ENCODE measurements at places on chromosomes 2 and 18.

- DNase-seq: no peak
Observed at GRCh38 chr2:197879812-197880408, 75.5 kb downstream of the PLCL1 start.

- DNase-seq: no peak
Observed at GRCh38 chr2:128313091-128313836, 5.4 kb downstream of the HS6ST1 start.

- DNase-seq: no peak
Observed at GRCh38 chr18:26429535-26430226, 118.7 kb downstream of the KCTD1 start.

DNA sequence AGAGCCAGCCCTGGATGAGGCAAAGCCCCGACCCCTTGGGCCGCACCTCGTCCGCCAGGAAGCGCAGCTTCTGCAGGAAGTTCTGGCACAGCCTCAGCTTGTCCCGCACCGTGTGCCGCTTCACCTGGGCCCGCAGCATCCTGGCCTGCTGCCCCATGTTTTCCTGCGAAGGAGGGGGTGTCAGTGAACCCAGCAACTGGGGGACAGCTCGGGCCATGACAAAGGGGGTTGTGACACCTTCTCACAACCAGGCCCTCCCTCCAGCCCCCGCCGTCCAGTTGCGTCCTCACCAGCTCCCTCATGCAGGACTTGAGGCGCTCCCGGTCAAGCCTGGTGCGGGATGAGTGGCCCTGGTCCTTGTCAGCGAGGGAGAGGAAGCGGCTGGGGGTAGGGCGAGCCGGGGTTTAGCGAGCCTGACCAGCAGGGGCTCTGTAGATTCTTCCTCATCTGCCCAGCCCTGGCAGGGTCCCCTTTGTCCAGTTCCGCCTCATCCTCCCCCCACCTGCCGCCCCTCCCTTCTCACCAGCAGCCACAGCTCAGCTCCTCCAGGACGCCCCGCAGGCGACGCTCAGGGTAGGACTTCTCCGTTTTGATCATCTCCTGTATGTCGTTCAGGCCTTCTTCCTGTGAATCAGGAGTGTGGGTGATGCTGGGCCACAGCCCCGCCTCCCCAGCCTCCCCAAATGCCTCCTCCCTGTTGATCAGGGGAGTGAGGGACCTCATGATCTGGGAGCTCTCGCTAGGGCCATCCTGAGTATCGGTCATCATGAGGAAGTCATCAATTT, 606 bp downstream of the OTOF start:
- DNase-seq: no peak

- no peak for DNase-seq
Observed at GRCh38 chr2:229857634-229858033, 64.2 kb downstream of the TRIP12 start.

DNA sequence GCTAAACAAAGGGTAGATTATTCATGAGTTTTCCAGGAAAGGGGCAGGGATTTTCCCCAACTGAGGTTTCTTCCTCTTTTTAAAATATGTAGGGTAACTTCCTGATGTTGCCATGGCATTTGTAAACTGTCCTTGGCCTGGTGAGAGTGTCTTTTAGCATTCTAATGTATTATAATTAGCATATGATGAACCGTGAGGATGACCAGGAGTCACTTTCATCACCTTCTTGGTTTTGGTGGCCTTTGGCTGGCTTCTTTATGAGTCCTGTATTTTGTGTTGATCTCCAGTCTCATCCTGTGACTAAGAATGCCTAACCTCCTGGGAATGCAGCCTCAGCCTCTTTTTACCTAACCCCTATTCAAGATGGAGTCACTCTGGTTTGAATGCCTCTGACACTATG, 391.0 kb upstream of the LINC00305 start:
- no peak for DNase-seq

- no peak for DNase-seq
Observed at GRCh38 chr2:25145803-25146202, 22.6 kb downstream of the POMC start.

DNA sequence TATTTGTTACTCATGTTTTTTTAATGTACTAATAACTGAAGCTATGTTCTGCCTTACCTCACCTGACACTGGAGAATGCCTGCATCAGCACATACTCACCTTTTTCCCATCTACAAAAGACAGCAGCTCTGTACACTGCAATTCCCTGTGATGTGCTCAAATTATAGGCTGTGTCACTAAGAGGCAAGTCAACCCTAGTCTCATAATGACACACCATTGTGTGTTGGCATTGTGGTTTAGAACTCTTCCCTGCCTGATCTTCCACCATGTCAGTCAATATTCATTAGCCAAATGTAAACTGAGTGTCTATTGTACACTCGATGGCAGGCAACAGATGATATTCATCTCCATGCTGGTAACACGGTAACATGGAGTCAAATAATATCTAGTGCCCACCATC, 332.1 kb upstream of the TCF4 start:
- no peak for DNase-seq

- DNase-seq: no peak
Observed at GRCh38 chr2:85148190-85148589, 15.0 kb downstream of the TCF7L1 start.

DNA sequence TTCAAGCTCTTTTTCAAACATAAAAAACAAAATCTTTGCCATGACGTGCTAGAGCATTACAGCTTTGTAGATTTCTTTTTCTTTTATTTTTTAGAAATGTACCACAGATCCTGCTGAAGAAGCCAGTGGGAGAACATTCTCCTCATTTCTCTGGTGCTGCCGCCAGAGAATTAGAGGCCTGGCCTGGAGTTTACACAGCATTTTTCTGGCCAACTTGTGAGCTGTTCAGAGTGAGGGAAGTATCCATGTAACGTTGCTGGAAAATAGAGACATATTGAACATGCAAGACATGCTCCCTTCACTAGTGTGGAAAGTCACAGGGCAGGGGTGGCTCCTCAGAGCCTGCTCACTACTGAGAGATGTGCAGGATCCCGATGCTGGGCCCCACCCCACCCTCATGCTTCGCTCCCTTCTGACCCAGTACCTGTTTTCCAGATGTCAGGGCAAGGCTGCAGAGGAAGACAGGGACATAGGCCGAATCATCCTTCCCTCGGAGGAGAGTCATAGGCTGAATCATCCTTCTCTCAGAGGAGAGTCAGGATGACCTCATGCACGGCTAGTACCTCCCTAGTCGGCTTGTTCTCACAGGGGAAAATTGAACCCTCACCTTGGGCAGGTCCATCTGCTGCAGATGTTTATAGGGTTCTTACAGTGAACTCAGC, 298.5 kb downstream of the INSIG2 start:
- no peak for DNase-seq

GRCh38 chr18:55346387-55346786, 241.6 kb downstream of the TCF4 start:
- no peak for DNase-seq

- DNase-seq: no peak
Observed at GRCh38 chr18:76455003-76455676, 39.9 kb downstream of the ZNF516 start.

- no peak for DNase-seq
Observed at GRCh38 chr18:1796636-1797035, 774.7 kb downstream of the METTL4 start.

DNA sequence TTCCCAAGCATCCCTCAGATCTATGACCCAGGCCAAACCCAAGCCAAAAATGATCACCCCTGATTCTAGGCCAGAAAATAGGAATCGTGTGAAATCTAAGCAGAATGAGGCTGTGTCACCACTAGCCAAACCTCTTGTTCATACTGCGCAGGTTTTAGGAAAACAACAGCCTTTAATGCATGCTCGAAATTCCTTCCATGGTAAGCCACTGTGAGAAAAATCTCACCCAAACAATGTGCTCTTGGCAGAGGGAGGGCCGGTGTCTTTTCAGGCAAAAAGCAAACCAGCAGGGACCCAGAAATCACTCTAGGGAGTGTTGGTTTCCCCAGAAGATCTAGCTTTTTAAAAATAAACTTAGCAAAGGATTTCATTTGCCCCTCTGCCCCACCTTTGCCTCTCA, 71.2 kb upstream of the FOSL2 start:
- DNase-seq: no peak

Measured in stimulated activated CD4-positive, alpha-beta T cell treated with anti-CD3 and anti-CD28 coated beads, Interleukin-4, amount 100 ng/mL, for 48 hours (primary cell).